ENCODE measurements at places on chromosomes 4 and X.

DNA sequence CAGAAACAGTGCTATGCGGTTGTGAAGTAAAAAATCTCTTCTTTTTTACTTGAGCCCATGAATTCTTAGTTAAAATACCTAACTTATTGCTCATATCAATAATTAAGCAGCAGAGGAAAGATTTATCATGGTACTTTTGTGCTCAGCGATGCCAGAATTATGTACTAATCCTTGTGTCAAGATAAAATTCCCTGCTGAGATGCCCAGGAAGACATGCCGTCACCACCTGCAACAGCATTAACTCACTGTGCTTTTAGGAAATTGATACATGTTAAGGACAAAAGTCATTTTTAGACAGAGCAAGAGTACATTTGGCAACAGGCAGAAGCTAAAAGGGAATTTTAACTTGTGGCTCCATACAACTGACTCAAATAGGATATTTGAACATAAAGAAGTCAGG lies 138.9 kb downstream of the NPNT start:
- no peak for DNase-seq

DNA sequence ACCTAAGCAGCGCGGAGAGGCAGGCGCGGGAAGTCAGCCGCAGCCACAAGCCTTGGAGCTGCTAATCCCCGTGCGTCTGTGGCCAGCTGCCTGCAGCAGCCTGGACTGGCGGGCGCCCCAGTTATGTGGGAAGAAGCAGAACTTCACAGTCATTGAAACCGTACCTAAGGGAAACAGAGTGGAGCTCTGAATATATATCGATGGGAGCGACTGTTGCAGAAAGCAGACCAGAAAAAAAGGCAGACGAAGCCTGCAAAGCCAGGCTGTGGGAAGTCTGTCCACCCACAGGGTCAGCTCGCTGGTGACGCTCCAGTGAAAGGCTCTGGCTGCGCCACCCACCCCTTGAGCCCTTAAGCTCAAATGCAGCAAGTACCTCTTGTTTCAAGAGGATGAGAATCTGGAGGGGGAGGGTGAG lies 24.7 kb downstream of the KCNE5 start:
- no peak for DNase-seq

- DNase-seq: no peak
These were observed 200.7 kb downstream of the CRLF2 start for GRCh38 chrX:1011691-1012283.

GRCh38 chr4:153152501-153153338 lies 51.5 kb upstream of the TRIM2 start:
- no peak for DNase-seq

- DNase-seq: no peak
These were observed 574.3 kb upstream of the DIPK2B start for GRCh38 chrX:45774961-45775360.

- no peak for DNase-seq
These were observed 83.3 kb downstream of the EFNB1 start for GRCh38 chrX:68912113-68912512.

DNA sequence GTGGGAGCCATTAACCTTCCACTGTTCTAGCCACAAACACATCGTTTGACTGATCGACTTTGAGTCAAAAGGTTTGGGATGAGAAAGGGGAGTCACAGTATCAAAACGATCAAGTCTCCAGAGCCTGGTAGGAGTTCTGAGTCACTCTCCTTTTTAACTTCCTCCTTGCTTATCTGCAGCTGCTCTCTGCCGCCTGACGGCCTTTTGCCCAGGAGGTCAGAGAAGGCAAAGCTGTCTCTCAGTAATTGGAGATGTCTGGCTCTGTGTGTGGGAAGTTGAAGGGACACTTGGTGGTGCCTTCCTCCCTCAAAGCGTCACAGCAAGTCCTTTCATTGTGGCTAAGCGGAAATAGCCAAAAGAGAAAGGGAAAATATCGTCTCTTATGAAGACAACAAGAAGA lies 63.1 kb downstream of the ANOS1 start:
- DNase-seq: no peak

DNA sequence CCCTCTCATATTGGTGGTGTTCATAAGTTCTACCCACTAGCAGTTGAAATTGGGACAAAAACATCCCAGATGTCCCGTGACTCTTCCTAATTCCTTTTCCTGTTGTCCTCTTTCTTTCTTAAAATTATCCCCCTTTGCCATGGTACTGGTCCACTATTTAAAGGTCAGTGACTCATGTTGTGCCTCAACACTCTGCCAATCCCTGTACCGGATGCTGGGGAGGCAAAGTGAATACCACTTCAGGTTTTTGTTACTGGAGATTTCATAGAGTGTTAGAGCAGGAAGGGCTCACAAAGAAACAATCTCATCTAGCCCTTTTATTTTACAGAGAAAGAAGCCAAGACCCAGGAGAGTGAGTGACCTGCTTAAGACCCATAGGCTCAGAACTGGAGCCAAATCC lies 24.6 kb downstream of the SEPTIN11 start:
- no peak for DNase-seq

DNA sequence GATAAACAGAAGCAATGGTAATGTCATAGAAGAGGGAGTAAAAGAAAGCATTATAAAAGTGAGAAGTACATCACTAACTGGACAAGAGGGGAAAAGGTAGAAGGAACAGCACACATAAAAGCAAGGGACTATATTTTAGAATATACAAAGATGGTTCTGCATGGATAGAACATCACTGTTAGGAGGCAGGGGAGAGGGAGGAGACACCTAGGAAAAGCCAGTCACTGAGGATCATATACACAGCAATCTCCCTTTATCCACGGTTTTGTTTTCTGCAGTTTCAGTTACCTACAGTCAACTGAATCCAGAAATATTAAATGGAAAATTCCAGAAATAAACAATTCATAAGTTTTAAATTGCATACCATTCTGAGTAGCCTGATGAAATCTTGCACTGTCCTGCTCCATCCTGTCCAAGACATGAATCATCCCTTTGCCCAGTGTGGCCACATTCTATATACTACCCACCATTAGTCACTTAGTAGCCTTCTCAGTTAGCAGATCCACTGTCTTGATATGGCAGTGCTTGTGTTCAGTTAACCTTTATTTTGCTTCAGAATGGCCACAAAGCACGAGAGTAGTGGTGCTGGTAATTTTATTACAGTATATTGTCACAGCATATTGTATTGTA lies 74.2 kb downstream of the PPA2 start:
- DNase-seq: peak; percentile 38

GRCh38 chrX:133598601-133599335 lies 183.5 kb upstream of the GPC4 start:
- DNase-seq: no peak

GRCh38 chrX:41335198-41335957 lies 1.4 kb downstream of the DDX3X start:
- no peak for DNase-seq

- DNase-seq: no peak
These were observed 138.0 kb downstream of the ZNF674 start for GRCh38 chrX:46407036-46407752.

DNA sequence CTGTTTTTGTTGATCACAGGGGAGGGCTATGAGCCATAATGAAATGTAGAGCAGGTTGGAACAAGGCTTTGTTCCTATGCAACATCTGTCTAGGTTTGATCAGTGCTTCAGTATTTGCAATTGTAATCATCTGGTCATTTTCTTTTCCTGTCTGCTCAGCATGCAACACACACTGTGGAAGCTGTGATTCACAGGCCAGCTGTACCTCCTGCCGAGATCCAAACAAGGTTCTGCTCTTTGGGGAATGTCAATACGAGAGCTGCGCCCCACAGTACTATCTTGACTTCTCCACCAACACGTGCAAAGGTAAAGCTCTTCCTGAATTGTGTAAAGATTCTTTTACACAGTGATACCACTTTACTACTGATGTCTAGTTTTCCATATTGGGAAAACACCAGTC lies 181.9 kb upstream of the ANXA3 start:
- no peak for DNase-seq

GRCh38 chrX:8815460-8816065 lies 14.4 kb upstream of the FAM9A start:
- DNase-seq: peak; percentile 12

DNA sequence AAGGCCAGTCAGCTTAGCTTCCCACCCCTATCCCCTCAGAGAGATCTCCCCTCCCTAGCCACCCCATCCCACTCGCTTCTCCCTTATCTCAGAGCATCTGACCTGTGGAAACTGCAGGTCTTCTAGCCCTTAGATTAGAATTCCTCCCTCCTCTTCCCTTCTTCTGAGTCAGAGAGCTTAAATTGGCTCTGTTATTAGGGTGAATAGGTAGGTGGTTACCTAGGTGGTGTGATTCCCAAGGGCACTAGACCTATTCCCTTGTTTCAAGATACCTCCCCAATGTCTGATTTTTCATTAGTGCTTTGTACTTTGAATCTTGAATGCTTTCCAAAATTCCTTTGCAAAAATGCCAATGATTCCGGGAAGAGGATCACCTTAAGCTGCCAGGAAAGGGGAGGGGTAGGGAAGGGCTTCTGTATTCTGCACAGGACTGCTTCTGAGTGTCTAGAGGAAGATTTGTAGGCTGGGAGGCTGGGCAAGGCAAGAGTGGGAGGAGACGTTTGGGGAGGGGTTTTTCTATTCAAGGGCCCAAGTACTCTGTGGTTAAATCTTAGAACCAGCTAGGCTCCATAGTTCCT lies 24.5 kb upstream of the MSN start:
- DNase-seq: no peak

DNA sequence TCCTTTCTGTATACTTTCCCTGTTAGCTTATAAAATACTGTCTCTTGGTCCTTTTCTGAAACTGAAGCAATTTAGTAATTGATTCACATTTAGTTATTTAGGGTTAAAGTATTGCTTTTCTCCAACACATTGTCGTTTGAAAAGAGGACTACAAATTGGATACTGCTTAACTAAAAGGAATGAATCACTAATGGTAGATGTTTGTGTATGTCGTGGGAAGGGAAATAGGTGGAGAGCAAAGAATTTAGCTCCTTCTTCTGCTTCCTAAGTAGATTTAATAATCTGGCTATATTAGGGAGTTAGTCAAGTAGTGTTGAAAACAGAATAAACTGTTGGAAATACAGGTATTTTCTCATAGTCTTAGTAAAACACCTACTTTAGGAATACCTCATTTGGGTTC lies 27.9 kb downstream of the SLAIN2 start:
- no peak for DNase-seq

DNA sequence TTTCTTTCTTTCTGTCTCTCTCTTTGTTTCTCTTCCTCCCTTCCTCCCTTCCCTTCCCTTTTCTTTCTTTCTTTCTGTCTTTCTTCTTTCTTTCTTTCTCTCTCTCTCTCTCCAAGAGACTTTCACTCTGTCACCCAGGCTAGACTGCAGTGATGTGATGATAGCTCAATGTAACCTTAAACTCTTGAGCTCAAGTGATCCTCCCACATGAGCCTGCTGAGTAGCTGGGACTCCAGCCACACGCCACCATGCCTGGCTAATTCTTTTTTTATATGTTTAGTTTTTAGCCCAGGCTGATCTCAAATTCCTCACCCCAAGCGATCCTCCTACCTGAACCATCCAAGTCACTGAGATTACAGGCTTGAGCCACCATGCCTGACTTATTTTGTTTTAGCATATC lies 64.3 kb upstream of the EMCN start:
- DNase-seq: no peak

- DNase-seq: no peak
These were observed 218.5 kb downstream of the COL25A1 start for GRCh38 chr4:109083911-109084310.

GRCh38 chr4:47010347-47010911 lies 17.0 kb upstream of the GABRA4 start:
- DNase-seq: no peak

DNA sequence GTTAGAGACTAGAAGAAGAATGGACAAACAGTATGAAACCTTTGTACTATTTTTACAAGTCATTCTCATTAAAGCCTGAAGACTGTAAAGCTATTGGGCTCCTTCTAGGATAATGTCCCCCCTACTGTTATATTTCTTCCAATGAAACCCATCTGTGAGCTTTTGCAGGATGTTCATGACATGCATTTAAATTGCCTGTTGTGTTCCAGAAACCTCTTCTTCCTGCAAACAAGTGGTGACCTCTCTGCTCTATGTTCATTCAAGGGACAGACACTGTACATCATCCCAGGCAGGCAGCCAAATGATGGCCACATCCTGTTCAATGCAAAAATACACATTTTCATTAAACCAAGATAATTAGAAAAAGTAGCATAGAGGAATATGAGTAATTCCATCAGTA lies 128.0 kb downstream of the C4orf33 start:
- no peak for DNase-seq

DNA sequence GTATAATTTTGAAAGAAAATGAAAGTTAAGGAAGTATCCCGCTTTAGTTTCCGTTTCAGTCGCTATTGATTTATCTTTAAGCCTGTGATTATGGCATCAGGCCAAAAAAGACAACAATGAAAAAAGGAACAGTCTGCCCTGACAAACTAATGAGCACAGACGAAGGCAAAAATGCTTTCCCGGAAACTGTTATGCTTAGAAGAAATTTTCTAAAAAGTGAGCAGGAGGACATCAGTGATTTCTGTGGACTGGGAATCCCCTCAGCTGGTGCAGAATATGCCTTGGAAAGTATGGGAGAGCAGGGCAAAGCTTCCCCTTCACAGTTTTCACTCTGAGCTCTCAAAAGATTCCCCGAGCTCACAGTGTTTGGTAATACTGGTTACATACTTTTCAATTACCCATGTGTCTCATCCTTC lies 5.1 kb upstream of the CXCL10 start:
- DNase-seq: no peak

DNA sequence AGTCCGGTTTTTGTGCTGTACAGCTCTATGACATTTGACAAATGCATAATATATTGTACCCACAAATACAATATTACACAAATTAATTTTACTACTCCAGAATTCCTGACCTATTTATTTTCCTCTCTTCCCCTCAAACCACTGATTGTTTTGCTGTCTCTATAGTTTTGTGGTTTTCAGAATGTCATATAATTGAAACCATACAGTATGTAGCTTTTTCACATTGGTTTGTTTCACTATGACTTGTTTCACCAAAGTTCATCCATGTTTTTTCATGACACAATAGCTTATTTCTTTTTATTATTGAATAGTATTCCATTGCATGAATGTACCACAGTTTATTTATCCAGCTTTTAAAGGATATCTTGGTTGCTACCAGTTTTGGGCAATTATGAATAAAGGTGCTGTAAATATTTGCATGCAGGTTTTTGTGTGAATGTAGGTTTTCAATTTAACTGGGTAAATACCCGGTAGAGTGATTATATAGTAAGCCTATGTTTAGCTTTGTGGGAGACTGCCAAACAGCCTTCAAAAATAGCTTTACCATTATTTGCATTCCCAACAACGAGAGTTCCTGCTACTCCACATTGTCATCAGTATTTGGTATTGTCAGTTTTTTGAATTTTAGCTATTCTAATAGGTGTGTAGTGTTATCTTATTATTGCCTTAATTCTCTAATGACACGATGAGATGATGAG lies 25.9 kb downstream of the RNF175 start:
- no peak for DNase-seq

DNA sequence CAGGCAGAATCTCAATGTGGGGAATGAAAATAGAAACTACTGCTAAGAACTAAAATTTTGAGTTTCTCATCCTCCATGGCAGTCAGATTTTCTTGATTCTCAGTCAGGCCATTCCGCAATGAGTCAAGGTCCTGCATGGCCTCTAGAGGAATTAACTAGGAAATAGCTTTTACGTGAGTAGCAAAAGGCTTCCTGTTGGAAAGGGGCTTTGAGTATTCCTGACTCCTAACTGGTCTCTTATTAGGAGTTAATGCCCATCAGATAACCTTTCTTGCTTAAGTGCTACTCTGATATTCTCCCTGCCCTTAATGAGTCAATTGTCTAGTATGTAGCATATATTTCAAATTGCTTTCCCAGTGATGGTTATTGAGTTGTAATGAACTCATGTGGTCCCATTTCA lies 65.7 kb upstream of the ARHGAP24 start:
- no peak for DNase-seq

All from HFF-Myc (cell line).